ENCODE measurements at places on chromosomes 2 and 18.
A peak's percentile ranks its signal among the peaks of the same experiment; 100 is the strongest.

GRCh38 chr2:88053934-88054781, 1.4 kb downstream of the KRCC1 start:
- peaks cover 6% of the 10 kb centered on the region for H3K36me3 ChIP-seq
- no peak for DNase-seq
- H3K27me3 ChIP-seq = no peaks in the 10 kb centered on the region
- H3K27ac ChIP-seq = peak overlapping the region; percentile 93

- no peaks in the 10 kb centered on the region for H3K4me1 ChIP-seq
- H3K27me3 ChIP-seq = no peaks in the 10 kb centered on the region
- DNase-seq = no peak
- H3K27ac ChIP-seq = no peak overlapping the region
- no peak overlapping the region for H3K4me3 ChIP-seq
These were observed 92.0 kb upstream of the MSH2 start for GRCh38 chr2:47310801-47311560.

DNA sequence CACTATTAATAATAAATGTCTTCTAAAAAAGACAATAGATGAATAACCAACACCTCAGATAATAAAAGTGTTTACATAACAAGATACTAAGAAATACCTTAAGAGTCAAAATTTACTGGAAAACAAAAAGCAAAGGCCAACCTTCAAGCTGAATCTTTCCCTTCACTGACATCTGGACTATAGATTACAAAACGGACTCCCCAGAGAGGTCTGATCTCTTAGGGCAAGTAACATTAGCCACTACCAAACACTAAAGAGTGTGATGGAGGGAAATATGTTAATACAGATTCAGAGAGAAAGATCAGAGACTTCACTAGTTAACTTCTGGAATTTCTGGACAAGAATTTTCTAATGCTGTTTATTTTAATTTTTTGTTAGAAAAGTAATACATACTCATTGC, 13.9 kb downstream of the CLASP1 start:
- H3K27ac ChIP-seq = peak overlapping the region; percentile 89
- H3K27me3 ChIP-seq = no peaks in the 10 kb centered on the region
- H3K36me3 ChIP-seq = peaks cover 20% of the 10 kb centered on the region
- no peak for DNase-seq
- no peak overlapping the region for H3K4me3 ChIP-seq

DNA sequence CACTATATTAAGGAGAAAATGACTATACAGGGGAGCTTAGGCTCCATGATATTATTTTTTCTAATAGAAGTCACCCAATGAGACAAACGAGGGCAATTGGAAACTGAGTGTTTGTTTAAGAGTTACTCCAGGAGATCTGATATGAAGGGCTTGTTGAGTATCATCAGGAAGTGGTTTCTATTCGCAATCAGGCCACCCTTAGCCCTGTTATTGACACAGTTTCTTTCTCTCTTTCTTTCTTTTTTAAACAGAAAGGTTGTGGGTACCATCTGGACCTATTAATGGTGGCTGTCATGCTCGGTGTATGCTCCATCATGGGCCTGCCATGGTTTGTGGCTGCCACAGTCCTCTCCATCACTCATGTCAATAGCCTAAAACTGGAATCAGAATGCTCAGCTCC, 117.3 kb downstream of the DPP4 start:
- peak overlapping the region; percentile 63 for H3K27ac ChIP-seq
- peak overlapping the region; percentile 80 for H3K4me3 ChIP-seq
- H3K36me3 ChIP-seq = peaks cover 4% of the 10 kb centered on the region
- H3K4me1 ChIP-seq = peaks cover 62% of the 10 kb centered on the region
- no peaks in the 10 kb centered on the region for H3K27me3 ChIP-seq

- no peak for DNase-seq
- no peaks in the 10 kb centered on the region for H3K4me1 ChIP-seq
- no peaks in the 10 kb centered on the region for H3K36me3 ChIP-seq
- no peaks in the 10 kb centered on the region for H3K27me3 ChIP-seq
- no peak overlapping the region for H3K4me3 ChIP-seq
- H3K27ac ChIP-seq = no peak overlapping the region
These were observed 259.6 kb upstream of the ZNF804A start for GRCh38 chr2:184338771-184339170.
